ENCODE measurements at places on chromosomes 11 and 22. TPM values are rescaled to one million over a fixed set of nuclear protein-coding genes. Genes with fewer than 3 reads are reported as not detected.

DNA sequence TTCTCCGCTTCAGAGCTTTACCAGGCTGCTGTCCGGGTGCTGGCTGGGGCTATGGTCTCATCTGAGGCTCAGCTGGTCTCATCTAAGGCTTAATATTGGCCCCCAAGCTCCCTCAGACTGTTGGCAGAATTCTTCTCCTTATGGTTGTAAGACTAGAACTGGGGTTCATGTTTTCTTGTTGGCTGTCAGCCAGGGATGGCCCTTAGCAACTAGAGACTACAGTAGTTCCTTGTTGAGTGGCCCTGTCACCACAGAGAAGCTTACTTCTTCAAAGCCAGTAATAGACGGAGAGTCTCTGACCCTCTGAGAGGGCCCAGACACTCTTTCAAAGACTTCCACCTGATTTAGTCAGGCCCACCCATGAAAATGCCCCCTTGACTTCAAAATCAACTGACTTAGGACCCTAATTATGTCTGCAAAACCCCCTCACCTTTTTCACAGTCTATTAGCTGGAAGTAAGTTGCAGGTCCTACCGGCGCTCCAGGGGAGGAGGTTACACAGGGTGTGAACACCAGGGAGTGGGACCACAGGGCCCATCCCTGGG is 24.2 kb upstream of the TREH start:
- DNase-seq: no peak

- no peak for DNase-seq
Measured at GRCh38 chr11:10894666-10895065, 36.8 kb upstream of the ZBED5 start.

DNA sequence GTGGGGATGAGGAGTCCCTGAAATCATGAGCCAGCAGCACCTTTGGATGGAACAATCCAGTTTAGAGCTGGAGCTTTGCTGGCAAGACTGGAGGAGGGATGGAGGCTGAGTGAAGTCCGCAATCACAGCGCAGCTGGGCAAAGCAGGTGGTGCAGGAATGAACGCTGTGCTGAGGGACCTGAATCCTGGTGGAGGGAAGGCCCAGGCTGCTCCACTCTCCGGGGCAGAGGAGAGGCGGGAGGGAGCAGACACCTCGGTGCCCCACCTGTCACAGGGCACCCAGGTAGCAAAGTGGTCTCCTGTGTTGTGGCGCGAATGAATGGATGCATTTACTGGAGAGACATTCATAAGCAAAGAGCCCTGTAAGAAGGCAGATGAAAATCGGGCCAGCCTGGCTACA is 124.8 kb upstream of the ANO1 start:
- DNase-seq: no peak

GRCh38 chr22:49704345-49705215 is 123.1 kb downstream of the BRD1 start:
- no peak for DNase-seq

Gene FAM83F
- polyA plus RNA-seq: not detected

All from GM12878 (cell line).